ENCODE measurements at places on chromosomes 2 and 18.

DNA sequence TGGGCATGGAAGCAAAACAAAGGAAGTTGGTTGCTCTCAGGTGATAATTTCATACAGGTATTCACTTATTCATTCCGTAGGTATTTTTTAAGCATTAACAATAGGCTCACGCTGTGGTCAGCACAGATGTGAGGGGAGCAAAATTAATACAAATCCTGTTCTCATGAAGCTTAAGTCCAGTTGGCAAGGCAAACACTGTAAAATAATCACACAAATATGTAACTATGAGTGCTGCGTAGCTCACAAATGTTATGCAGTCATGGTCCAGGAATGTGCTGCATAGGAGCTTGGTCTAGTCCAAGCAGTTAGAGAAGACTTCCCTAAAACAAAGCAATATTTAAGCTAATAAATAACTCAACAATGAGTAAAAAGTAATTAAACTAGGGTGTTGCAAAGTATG, 23.9 kb downstream of the SP5 start:
- no peak for DNase-seq

DNA sequence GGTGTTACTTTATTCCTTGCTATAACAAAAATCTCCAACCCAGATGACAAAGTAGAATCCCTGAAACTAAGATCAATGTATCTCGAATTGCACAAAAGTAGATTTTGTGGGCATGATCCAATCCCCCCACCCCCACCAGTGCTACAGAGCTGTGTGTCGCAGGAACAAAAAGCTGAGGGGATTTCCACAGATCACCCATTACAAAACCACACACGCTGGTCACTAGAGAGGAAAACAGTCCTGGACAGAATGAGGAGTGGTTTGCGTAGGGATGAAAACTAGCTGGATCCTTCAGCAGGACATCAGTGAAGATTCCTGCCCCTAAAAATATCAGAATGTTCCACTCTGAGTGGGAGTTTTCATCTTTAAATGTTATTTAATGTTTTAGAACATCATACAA, 165.3 kb upstream of the STK17B start:
- DNase-seq, result no peak

DNA sequence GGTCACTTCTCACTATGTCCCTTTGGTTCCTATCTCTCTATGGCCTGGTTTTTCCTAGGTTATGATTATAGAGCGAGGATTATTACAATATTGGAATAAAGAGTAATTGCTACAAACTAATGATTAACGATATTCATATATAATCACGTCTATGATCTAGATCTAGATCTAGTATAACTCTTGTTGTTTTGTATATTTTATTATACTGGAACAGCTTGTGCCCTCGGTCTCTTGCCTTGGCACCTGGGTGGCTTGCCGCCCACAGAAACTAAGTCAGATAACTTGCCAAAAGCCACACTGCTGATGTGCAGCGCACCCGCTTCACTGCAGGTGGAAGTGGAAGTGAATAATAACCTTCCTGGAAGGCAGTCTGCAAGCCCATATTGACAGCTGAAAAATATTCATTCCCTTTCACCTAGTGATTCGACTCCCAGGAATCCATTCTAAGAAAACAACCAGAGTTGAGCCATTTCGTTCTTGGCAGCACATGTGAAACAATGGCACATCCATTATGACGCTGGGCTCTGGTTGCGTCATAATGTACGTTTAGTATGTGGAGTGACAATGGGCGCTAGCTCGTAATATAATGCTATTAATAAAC, 725 bp upstream of the ANKRD53 start:
- DNase-seq, result no peak

DNA sequence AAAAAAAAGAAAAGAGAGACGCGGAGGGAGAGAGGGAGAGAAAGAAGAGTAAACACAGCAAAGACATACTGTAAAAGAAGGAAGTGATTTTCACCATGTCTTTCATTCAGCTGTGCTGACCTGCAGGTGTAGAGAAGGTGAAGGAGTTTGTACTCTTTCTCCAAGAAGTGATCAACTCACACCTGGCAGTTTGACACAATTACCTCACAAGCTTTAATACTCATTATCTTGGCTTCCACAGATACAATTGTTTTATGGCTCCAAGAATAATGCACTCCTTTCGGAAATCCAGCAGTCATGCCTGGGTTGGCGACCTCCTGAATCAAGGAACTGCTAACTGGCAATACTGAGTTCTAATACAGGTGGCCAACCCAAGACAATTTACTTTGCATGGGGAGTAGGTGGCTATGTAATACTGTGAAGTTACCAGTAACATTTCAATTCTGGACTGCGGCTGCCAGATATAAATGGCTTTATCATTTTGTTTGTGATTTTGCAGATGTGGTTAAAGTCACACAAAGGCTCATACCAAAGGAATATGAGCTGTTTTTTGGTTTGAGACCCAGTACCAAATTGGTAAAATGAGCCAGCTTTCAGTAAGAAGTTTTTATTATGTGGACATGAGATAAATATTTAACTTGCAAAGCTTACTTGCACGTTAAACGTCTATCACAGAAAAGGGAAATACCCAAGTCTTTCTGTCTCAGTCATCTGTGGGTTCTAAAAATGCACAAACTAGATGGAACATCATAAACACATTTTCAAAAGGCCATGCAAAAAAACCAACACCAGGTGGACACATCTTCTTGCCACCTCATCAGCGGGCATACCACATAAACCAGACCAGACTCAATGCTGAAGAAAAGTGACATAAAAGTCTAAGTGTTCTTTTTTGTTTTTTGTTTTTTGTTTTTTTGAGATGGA, 69.3 kb downstream of the NCKAP5 start:
- DNase-seq, result no peak

DNA sequence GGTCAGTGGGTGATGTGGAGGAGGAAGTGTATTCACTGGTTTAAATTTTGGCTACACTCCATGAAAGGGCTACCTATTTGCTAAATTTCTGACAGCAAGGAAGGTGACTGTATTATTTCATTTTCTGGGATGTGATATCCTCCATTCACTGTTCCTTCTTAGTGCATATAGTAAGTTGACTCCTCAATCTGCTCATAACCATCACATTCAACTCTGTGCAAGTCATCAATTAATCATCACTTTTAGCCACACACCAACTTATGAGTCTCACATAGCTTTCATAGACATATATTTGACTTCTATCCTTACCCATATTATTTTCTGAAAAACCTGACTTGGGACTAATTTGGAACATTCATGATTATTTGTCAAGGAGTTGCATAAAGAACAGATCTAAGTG, 16.9 kb downstream of the KLHL41 start:
- DNase-seq, result no peak

DNA sequence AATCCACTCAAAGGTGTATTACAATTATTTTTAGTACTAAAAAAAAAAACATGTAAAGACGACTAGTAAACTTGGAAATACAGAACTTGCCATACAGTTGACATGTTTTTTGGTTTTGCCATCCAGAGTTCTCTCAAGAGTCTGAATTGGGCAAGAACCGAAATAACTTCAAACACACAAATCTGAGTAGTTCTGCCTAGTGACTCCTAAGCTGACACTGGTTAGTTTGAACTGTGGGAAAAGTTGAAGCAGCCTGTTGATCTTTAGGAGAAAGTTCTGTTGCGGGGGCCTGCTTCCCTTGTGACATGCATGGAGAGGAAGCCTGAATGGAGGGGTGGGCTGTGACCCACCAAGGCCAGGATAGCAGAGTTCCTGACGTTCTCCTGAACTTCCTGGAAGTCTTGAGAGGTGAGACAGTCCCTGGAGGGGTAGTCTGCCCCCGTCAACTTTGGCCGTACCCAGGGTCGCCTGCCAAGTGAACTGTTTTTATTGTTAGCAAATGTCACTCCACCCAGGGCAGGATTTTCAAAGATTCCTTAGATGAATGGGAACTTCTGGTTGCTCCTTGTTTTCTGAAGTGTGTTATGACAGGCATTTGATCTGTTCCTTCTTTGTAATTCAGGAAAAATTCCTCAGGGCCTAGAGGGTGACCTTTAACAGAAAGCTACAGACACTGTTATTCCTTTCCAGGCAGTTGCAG, 85.6 kb upstream of the SPTBN1 start:
- no peak for DNase-seq

DNA sequence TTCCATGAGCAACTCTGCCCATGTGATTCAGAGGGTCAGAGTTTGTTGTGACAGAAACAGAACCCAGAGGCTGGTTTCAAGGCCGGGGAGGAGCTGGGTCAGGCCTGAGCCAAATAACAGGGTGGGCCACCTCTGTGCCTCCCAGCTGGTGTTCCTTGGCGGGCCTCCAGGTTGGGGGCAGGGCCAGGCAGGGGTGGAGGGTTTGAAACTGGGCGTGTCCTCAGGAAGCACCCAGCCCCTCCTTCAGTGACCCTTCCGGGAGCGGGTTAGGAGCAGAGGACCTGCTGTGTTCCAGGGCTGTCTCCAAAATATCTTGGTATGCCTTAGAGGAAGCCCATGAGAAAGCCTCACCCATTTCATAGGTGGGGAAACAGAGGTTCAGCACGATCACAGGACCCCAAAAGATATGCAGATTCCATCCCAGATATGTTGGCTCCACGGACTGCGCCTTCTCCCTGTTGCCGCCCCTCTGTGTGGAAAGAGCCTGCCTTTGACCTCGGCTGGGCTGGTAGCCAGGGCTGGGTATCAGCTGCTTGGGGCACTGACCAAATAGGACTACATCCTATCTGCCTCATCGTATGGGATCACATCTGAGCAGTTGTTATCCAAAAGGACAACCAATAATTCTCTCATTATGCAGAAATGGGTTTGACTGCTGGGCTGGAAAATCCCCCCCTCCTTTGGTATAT, 74.8 kb upstream of the GLI2 start:
- no peak for DNase-seq

- no peak for DNase-seq
These were observed 28.6 kb downstream of the ITGA6 start for GRCh38 chr2:172456002-172456401.

DNA sequence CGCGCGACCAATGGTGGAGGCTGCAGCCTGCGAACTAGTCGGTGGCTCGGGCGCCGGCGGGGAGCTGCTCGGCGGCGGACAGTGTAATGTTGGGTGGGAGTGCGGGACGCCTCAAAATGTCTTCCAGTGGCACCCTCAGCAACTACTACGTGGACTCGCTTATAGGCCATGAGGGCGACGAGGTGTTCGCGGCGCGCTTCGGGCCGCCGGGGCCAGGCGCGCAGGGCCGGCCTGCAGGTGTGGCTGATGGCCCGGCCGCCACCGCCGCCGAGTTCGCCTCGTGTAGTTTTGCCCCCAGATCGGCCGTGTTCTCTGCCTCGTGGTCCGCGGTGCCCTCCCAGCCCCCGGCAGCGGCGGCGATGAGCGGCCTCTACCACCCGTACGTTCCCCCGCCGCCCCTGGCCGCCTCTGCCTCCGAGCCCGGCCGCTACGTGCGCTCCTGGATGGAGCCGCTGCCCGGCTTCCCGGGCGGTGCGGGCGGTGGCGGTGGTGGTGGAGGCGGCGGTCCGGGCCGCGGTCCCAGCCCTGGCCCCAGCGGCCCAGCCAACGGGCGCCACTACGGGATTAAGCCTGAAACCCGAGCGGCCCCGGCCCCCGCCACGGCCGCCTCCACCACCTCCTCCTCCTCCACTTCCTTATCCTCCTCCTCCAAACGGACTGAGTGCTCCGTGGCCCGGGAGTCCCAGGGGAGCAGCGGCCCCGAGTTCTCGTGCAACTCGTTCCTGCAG, at the start of gene HOXD9:
HOXD9 (plus strand) TSS at position 37 of the 728 bp plus-strand sequence; CDS start at position 87, 50 bp downstream.
- no peak for DNase-seq

DNA sequence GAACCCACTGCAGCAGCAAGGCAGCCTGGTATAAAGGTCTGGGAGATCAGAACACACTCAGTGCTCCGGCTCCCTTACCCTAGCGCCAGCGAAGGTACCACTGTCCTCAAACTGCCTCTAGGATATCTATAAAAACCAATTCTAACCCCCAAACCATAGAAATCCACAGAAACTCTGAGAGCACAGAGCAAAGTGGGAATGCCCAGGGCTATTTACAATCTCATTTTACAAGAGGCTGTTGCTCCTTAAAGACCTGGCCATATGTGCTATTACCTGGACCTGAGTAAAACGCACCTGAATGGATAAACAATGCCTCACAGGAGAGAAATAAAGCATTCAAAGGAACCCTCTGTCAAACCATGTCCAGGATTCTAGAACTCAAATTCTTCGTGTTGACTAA, 4.3 kb downstream of the STK39 start:
- no peak for DNase-seq

DNA sequence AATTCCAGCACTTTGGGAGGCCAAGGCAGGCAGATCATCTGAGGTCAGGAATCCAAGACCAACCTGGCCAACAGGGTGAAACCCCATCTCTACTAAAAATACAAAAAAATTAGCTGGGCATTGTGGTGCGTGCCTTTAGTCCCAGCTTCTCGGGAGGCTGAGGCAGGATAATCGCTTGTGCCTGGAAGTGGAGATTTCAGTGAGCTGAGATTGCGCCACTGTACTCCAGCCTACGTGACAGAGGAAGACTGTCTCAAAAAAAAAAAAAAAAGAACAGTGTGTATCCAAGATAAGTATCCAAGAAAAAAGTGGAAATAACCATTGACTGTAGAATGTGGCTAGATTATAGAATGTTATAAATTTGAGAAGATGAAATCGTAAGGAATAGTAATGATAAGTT, 142.1 kb downstream of the FAM124B start:
- no peak for DNase-seq

DNA sequence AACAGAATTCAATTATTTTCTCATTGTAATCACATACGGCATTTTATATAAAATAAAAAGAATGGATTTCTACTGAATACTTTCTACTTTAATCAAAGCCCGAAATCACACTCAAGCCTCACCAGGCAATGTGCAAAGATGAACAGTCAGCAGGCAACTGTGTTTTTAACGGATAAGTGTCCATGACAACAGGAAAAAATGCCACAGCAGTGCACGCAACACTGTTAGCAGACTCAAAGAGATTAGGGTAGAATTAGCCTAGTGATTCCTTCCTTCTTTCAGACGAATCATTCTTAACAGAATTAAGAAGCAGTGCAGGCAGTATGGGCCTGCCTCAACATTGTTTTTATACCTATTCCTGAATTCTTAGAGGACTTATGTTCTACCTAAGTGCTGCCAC, 135.6 kb downstream of the CDH2 start:
- no peak for DNase-seq

GRCh38 chr18:76674596-76674995, 147.8 kb upstream of the ZNF236 start:
- no peak for DNase-seq

DNA sequence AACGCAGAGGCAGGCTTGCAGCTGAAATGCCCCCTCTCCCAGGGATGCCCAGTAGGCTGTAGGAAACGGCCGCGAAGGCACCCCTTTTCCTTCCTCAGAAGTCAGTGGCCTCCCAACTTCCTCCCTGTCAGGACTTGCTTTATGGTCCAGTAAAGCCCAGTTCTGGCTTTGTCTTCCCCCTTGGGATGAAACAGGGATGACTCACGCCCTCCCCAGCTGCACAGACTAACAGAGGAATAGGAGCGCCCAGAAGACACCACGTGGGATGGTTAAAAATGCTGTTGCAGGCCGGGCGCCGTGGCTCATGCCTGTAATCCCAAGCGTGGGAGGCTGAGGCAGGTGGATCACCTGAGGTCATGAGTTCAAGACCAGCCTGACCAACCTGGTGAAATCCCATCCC, 6.9 kb downstream of the CREG2 start:
- no peak for DNase-seq

DNA sequence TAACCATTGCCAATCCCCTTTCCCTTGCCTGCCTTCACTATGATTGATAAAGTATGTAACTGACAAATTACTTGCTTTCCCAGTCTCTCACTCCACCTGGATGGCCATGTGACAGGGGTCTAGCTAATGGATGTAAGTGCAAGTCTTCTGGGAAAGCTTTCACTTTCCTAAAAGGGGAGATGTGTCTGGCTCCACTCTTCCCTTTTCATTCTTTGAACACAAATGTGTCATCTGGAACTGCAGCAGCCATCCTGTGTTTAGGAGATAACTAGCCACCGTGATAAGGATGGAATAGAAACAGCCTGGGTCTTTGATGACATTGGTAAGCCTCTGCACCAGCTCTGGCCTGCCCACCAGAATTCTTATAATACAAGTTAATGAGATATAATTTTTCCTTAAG, 38.2 kb downstream of the SNRPD1 start:
- no peak for DNase-seq

Measured in stimulated activated CD4-positive, alpha-beta T cell treated with anti-CD3 and anti-CD28 coated beads, Interleukin-1b, Interleukin-23, amount 100 ng/mL, for 4 hours (primary cell).